ENCODE measurements at places on chromosomes 13 and 19.

- no peak for DNase-seq
Measured at GRCh38 chr13:96671073-96671472, 323.2 kb downstream of the OXGR1 start.

DNA sequence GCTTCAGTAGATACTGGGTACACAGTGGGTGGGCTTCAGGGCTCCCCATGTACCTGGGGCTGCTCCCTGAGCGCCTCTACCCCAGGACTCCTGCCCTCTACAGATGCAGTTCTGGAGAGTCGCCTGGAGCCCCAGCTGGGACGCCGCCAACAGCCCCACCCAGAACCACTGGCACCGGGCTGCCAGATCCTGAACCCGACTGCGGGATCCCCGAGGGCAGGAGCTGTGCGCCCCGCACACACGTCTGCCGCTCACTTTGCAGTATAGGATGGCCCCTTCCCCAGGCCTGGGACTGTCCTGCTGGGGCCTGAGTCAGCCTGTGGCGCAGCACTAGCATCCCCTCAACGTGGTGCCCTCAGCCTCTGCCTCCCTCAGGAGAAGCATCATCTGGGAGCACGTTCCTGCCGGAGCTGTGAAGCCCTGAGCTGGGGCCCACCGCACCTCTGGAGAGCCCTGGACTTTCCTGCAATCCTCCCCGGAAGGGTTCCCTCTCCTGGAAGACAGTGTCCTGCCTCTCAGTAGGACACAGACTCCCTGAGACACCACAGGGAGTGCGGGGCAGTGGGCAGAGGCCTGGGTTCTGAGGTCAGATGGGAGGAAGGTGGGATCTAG, 3.7 kb downstream of the REXO1 start:
- DNase-seq = no peak

DNA sequence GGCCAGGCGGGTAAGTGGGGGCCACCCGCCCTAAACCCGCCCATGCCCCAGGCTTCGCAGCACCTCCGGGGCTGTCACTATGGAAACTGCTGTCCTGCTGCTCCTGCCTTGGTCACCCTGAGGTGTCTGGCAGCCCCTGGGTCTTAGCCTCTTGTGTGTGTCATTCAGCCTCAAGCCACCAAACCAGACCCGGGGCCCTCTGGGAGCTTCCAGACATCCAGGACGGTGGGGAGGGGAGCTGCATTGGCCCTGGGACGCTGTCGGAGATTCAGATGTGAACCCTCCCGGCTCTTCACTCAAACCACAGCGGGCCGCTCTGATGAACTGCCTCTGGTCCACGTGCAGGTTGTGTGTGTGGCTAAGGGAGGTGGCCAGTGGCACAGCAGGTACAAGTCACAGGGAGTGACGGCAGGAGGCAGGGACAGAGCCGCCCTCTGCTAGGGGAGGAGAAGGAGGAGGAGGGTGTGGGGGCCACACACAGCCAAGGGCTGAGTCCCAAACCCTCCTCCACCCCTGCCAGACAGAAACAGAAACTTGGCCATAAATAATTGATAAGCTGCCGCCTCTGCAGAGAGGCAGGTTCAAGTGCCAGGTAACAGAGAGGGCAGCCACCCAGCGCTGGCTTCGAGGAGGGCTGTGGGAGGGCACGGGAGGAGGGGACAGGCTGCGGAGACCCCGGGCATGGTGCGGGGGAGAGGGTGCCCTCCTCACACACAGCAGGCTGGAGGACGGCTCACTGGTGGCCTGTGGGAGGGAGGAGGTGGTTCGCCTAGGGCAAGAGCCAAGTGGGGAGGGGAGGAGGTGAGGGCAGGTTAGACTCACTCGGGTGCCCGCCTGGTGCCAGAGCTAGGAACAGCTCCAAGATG, 8.0 kb downstream of the NANOS3 start:
- peak; percentile 87 for DNase-seq

- DNase-seq = no peak
Measured at GRCh38 chr19:41131186-41131585, 17.0 kb downstream of the CYP2F1 start.

- DNase-seq = no peak
Measured at GRCh38 chr13:101341464-101341863, 74.8 kb downstream of the NALCN start.

DNA sequence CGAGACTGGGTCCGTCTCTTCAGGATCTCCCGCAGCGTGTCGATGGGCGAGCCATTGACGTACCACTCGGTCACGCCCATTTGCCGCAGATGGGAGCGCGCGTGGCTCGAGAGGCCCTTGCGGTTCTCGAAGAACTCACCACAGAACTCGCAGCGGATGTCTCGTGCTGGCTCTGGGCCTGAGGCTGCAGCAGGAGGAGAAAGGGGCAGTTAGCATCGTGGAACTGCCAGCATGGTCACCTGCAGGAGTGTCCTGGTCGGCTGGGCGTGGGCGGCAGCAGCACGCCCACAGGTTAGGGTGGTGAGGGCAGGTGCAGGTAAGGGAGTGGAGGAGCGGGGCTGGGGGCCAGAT, 8.5 kb upstream of the AKAP8L start:
- no peak for DNase-seq

GRCh38 chr13:103810026-103810425, 743.8 kb upstream of the SLC10A2 start:
- no peak for DNase-seq

GRCh38 chr19:39052243-39052746, 19.9 kb upstream of the FBXO27 start:
- DNase-seq = peak; percentile 74

GRCh38 chr13:64397701-64398100, 2832.4 kb downstream of the PCDH9 start:
- no peak for DNase-seq

DNA sequence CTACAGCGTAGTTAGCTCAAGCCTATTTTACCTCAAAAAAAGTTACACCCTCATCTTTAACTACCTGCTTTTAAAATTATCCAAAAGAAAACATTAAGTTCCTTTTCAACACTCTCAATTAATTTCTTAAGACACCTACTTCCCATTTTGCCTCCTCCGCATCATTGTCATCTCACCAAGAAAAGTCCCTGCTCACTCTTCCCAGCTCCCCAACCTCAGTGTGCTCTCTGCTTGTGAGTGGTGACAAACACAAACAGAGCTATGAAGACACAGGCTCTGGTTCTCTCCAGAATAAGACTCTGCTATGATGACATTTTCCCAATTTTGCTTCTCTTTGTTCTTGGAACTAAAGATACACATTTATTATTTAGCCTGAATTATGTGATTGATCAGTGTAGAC, 385.1 kb upstream of the HTR2A start:
- DNase-seq = no peak

GRCh38 chr13:22499919-22500318, 680.9 kb upstream of the SGCG start:
- no peak for DNase-seq

GRCh38 chr19:11422163-11423065, 3.3 kb upstream of the RGL3 start:
- DNase-seq = peak; percentile 90

- DNase-seq = peak; percentile 66
Measured at GRCh38 chr19:10718205-10719196, 622 bp downstream of the DNM2 start.

DNA sequence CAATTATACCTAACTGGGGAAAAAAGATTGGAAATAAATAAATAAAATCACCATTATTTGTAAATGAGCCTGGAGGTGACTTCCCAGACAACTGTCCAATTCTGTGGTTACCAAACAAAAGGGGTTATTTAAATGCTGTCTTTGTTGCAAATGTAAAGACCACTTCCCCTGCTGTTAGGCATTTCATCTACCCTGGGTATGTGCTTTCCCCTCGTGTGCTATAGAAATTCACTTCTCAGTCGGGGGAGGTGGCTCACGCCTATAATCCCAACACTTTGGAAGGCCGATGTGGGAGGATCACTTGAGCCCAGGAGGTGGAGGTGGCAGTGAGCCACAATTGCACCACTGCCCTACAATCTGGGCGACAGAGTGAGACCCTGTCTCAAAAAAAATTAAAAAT, 101.9 kb upstream of the AKAP11 start:
- DNase-seq = no peak

GRCh38 chr19:55621205-55621672, 3.1 kb downstream of the ZNF784 start:
- DNase-seq = no peak

DNA sequence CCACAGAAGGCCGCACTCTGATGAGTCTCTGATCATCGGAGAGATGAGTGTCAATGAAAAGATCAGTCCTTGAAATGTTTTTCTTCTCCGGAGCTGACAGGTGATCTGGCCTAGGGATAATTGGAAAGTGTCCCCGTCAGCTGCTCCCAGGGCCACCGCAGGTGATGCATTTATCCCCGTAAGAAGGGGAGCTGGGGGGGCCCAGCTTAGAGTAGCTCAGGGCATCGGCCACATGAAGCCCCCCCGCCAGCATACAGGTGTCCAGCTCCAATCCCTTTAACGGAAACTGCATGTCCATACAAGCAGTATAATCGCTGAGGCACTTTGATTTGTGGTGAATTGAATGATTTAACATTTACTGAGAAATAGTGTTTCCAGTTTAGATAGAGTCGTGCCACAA, 27.7 kb downstream of the ATP4B start:
- no peak for DNase-seq

DNA sequence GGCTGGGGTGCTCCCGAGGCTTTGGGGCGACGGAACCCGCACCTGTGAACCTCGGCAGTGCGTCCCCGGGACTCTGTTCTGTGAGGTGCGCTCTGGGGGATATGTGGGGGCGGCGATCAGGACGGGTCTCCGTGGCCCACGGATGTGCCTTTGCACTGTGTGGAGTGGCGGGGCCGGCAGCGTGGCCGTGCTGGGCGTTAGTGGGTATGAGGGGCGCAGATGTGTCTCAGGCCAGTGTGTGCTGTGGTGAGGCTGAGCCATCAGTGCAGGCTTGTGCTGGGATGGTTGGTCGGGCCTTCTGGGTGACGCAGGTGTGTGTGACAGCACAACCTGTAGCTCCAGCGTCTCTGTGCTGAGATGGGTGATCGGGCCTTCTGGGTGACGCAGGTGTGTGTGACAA, 16.9 kb downstream of the ZNF331 start:
- no peak for DNase-seq

DNA sequence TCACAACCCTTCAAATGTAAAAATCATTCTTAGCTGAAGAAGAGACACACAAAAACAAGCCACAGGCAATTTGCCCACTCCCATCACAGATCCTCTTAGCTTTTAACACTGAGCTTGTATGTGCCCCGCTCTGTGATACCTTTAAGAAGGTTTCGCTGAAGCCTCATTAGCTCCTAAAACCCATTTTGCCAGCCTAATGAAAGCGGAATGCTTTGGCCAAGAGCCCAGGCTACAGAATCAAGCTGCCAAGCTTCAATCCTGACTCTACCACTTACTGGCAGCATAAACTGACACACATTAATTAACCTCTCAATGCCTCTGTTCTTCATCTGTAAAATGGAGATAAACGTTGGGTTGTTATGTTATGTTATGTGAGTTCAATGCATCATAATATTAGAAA, 10.5 kb downstream of the ZNF112 start:
- DNase-seq = no peak

GRCh38 chr19:6276447-6276846, 3.3 kb downstream of the MLLT1 start:
- no peak for DNase-seq

DNA sequence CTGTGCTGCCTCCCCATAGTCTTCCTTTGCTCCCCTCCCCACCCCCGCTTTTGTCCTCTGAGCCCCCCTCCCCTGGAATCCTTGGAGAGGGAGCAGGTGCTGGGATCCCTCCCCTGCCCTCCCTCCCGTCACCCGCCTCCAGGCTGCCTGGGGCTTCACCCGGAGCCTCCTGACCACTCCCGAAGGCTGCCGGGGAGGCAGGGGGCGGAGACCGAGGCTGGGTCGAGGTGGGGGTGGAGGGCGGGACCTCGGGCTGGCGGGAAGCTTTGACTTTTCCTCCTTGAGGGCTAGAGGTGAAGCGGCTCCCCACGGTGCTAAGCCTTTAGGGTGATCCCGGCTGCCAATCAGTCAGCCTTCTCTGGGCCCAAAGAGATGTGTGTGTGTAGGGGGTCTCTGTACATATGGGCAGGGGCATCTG, 1.5 kb downstream of the KMT5C start:
- peak; percentile 87 for DNase-seq

DNA sequence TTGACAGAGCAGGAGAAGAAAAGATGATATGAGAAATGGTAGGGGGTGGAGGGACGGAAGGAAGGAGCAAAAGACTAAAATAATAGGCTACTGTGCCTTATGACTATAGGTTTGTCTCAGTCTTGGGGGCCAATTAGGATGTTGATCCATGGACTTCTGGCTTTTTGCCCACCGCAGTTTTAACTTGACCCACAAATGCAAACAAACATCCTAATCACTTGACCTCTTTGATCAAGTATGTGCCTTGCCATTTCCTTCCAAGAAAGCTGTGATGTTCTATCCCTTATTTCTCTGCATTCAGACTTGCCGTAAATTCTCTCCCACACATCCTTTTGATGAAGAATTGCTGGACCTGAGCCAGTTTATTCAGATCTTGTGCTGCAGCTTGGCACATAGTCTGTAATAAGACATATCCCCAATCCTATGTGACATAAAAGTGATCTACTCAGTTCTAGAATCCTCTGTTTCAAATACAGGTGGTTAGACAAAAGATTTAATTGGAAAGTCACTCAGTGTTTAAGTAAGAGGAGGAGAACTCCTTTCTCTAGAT, 62.8 kb downstream of the TPT1 start:
- DNase-seq = no peak

DNA sequence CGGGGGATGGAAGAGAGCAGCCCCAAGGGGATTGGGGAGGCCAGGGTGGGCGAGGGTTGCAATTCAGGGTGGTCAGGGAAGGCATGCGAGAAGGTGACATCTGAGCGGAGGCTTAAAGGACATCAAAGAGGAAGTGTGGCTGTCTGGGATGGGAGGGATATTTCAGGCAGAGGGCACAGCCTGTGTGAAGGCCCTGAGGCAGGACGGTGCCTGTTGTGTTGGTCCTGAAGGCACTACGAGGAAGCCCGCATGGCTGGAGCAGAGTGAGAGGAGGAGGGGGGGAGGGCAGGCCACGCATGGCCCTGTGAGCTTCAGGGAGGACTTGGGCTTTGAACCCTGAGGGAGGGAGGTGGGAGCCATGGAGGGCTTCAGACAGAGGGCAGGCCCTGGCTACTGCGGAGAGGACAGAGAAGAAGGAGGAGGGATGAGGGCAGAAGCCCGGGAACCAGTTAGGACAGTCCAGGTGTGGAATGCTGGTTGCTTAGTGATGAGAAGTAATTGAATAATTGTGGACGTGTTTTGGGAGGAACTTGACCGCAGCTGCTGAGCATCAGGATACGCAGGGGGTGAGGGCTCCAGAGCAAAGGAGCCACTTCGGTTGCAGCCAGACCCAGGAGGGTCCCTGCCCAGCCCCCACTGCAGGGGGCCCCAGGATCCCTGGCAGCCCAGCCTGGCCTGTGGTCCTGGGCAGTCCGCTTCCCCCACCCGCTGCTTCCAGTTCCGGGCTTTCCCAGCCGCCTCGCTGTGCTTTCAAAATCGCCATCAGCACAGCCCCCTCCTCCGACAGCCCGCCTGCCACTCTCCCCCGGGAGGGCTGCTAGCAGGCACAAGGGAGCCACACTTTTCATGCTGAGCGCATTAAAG, 6.2 kb downstream of the TLE6 start:
- peak; percentile 92 for DNase-seq

Measured in kidney (tissue), 22 donors.